ENCODE measurements at places on chromosomes 4 and X. TPM values are rescaled to one million over a fixed set of nuclear protein-coding genes. Genes with fewer than 3 reads are reported as not detected.

- no peaks in the 10 kb centered on the region for H3K4me1 ChIP-seq
- H3K4me3 ChIP-seq: no peak overlapping the region
- H3K27ac ChIP-seq: no peak overlapping the region
- DNase-seq: no peak
These were observed 31.4 kb downstream of the PPP1R2C start for GRCh38 chrX:42746606-42747005.

DNA sequence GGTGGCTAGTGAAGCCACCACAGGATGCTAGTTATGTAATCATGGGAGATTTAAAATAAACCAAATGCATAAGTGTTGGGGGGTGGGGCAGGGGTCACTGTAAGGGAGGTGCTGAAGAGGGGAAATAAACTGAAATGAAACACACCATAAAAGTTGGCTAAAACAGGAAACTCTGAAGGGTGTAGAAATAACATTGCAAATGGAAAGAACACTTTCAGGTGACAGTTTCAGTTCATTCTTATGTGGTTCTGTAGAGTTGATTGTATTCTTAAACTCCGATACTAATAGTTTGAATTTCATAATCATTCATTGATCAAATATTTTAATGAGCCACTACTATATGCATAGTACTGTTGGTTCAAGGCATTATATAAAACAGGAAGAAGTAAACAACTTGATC, 80.1 kb downstream of the HDAC8 start:
- no peaks in the 10 kb centered on the region for H3K4me1 ChIP-seq
- H3K36me3 ChIP-seq: peaks cover 11% of the 10 kb centered on the region
- DNase-seq: no peak
- no peak overlapping the region for H3K4me3 ChIP-seq
- no peaks in the 10 kb centered on the region for H3K27me3 ChIP-seq

DNA sequence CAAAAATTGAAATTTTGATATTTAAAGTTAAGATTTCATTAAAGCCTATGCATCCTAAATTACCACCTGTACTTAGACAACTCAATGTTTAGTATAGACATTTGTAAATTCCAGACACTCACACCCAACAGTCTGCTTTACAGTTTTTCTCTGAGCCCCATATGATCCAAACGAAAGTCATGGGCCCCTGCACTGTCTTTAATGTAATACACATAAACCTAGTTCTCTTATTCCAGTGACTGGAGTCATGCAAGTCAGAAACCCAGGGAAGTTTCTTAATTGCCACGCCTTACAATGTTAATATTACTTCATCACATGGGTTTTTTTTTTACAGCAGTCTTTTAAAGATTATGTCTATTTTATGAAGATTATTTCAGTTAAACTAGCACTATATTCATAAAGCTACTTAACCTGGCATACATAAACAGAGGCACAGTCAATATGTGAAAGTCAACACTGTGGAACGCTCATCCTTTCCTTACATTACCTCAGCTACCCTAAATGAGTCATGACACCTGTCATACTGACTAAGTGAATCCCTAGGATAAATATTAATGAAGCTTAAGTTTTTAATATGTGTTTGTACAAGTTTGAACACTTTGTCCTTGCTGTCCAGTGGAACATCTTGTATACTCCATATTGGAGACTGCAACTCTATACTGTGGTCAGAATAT, 67.7 kb upstream of the H2AZ1 start:
- H3K4me1 ChIP-seq: peaks cover 5% of the 10 kb centered on the region
- H3K4me3 ChIP-seq: no peak overlapping the region
- H3K27ac ChIP-seq: no peak overlapping the region
- DNase-seq: no peak
- H3K27me3 ChIP-seq: no peaks in the 10 kb centered on the region

DNA sequence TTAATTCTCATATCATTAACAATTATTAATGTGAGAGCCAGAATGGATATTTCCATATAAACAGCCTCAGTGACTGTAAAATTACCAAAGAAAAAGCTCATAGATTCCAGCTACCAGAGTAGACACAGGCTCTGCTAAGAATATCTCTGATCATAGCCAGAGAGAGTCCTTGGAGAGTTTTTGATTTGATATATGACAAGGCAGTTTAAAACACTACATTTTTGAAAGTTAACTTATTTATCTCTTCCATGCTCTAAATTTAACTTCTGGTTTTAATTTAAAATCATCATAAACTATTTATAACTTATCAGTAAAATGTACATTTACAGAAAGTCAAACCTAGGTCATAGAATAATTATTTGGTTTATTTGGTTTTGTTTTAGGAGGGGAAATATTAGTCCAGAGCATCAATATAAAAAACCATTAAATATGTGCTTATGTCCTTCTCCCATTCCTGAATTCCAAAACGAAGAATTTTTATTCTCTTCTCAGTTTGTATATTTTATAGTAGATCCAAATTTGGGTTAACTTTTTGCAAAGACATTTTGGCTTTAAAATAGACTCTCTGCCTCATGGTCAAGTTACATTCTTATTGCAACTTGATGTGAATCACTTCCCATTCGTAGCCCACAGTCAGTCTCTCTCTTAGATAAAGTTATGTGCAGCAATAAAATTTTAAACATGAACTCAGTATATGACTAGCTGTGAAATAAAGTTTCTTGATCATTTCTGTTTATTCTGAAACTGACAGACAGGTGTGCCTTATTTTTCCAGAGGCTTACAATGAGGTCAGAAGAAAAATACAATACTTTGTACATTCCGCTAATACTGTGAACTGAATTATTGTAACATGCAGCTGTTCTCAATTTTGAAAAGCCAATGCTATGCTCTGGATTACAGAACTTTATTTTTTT, 267.1 kb downstream of the PAPSS1 start:
- H3K27me3 ChIP-seq: no peaks in the 10 kb centered on the region
- no peaks in the 10 kb centered on the region for H3K4me1 ChIP-seq
- no peak overlapping the region for H3K27ac ChIP-seq
- no peak overlapping the region for H3K4me3 ChIP-seq
- H3K36me3 ChIP-seq: no peaks in the 10 kb centered on the region
- no peak for DNase-seq

- peaks cover 3% of the 10 kb centered on the region for H3K4me1 ChIP-seq
- H3K36me3 ChIP-seq: no peaks in the 10 kb centered on the region
- H3K27ac ChIP-seq: no peak overlapping the region
- H3K4me3 ChIP-seq: no peak overlapping the region
- no peak for DNase-seq
- no peaks in the 10 kb centered on the region for H3K27me3 ChIP-seq
These were observed 180.5 kb downstream of the KIT start for GRCh38 chr4:54838301-54838700.

DNA sequence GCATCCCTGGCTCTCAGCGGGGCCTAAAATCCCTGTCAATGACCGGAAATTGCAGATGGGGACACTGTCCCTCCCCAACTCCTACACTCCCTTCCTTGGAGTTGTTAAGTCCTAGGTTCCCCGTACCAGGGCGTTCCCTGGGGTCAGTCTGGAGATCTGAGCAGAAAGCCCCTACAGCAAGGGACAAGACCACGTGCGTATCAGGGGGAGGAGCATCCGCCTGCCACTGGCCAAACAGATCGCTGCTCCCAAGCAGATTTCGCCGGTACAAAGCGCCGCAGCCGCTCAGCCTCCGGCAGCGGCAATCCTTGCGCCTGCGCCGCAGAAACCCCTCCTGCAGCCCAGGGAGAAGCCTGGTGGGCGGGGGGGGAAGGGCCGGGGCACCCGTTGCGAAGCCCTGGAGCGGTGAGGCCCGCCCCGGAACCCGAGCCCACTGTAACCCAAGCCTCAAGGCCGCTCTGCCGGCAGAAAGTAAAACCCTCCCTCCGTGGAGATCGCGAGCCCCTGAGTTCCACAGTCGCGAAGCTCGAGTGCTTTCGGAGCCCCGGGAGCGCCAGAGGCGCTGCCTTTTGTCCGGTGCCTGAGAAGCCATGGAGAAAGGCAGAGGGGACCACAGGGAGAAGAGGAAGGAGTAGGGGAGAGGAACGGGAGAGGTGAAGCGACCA, 2.7 kb downstream of the CRMP1 start:
- DNase-seq: no peak
- no peaks in the 10 kb centered on the region for H3K36me3 ChIP-seq

- no peak overlapping the region for H3K27ac ChIP-seq
- no peaks in the 10 kb centered on the region for H3K36me3 ChIP-seq
- H3K4me3 ChIP-seq: no peak overlapping the region
- no peak for DNase-seq
- no peaks in the 10 kb centered on the region for H3K4me1 ChIP-seq
These were observed 228.4 kb upstream of the VCX start for GRCh38 chrX:7614616-7615015.

DNA sequence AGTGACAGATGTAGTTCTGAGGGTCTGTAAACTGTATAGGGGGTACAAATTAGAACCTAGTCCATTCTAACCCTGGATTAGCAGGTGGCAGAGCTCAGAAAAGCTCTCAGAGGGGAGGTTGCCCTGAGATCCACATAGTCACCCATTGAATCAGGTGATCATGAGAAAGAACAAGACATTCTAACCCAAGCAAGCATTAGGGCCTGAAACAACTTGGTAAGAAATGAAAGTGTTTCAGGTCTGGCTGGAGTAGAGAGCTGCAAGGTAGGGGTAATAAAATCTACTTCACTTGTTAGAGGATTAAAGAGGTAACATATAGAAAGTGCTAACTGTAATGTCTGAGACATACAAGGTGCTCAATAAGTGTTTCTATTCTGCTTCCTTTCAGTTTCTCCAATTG, 8.8 kb upstream of the BMP2K start:
- no peak overlapping the region for H3K4me3 ChIP-seq
- no peaks in the 10 kb centered on the region for H3K27me3 ChIP-seq
- DNase-seq: no peak
- H3K36me3 ChIP-seq: no peaks in the 10 kb centered on the region

GRCh38 chr4:184032091-184032490, 127.0 kb downstream of the STOX2 start:
- DNase-seq: no peak
- H3K4me1 ChIP-seq: peaks cover 3% of the 10 kb centered on the region
- H3K27me3 ChIP-seq: no peaks in the 10 kb centered on the region
- peaks cover 7% of the 10 kb centered on the region for H3K36me3 ChIP-seq
- no peak overlapping the region for H3K4me3 ChIP-seq
- H3K27ac ChIP-seq: no peak overlapping the region

- no peak for DNase-seq
- peaks cover 61% of the 10 kb centered on the region for H3K4me1 ChIP-seq
- peak overlapping the region; percentile 86 for H3K27ac ChIP-seq
- H3K27me3 ChIP-seq: peaks cover 3% of the 10 kb centered on the region
- H3K36me3 ChIP-seq: peaks cover 6% of the 10 kb centered on the region
These were observed 7.1 kb downstream of the IGFBP7 start for GRCh38 chr4:57103051-57103450.

DNA sequence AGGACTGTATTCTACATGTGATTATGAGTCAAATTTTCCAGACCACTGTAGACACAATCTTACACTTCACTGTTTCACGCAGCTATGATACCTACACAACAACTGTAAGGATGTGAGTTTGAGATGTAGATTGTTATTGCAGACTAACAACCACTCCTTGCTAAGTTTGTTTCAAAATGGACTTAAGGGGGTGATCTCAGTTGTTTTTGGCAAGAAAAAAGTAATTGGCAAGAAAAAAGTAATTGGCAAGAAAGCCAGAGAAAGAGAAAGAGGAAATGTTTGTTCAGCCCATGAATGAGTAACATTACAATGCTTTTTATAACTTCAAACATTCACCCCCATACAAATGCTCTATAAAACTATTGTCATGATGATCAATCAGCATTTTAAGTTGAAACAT, 466.4 kb downstream of the DMD start:
- no peak overlapping the region for H3K4me3 ChIP-seq
- H3K4me1 ChIP-seq: no peaks in the 10 kb centered on the region
- no peak for DNase-seq
- H3K27ac ChIP-seq: no peak overlapping the region
- no peaks in the 10 kb centered on the region for H3K36me3 ChIP-seq

DNA sequence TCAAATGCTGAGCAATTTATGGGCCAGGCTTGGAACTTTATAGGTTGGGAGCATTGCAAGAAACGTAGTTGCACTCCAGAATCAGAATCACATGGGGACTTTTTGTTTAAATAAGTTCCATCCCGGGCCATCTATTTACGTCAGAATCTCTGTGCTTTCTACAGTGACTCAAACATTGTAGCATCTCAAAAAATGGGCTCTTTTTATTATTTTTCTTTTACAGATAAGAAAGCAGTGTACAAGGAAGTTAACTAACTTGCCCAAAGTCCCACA, 10.2 kb downstream of the CC2D2A start:
- DNase-seq: no peak
- peak overlapping the region; percentile 94 for H3K4me3 ChIP-seq
- no peaks in the 10 kb centered on the region for H3K27me3 ChIP-seq
- peaks cover 6% of the 10 kb centered on the region for H3K4me1 ChIP-seq

GRCh38 chr4:89042055-89042454, 14.9 kb downstream of the FAM13A start:
- no peak overlapping the region for H3K4me3 ChIP-seq
- H3K27me3 ChIP-seq: no peaks in the 10 kb centered on the region
- no peak overlapping the region for H3K27ac ChIP-seq

DNA sequence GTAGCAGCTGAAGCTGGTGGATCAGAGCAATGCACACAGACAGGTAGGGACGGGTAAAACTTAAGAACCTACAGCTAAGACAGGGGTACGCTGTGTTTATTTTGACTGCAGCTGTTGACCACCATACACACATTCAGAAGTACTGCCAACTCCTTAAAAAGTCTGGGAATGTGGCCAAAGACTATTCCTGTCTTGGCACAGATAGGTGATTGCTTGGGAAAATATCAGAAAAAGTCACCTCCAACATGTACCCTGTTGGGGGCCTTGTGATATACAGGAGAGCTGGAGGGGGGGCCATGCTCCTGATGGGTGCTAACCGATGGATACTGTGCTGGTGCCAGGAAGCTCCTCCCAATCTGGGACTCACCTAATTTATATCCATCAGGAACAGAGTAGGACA, 121.2 kb downstream of the VCX2 start:
- no peak overlapping the region for H3K4me3 ChIP-seq
- no peak for DNase-seq
- peaks cover 15% of the 10 kb centered on the region for H3K4me1 ChIP-seq
- H3K27me3 ChIP-seq: no peaks in the 10 kb centered on the region

DNA sequence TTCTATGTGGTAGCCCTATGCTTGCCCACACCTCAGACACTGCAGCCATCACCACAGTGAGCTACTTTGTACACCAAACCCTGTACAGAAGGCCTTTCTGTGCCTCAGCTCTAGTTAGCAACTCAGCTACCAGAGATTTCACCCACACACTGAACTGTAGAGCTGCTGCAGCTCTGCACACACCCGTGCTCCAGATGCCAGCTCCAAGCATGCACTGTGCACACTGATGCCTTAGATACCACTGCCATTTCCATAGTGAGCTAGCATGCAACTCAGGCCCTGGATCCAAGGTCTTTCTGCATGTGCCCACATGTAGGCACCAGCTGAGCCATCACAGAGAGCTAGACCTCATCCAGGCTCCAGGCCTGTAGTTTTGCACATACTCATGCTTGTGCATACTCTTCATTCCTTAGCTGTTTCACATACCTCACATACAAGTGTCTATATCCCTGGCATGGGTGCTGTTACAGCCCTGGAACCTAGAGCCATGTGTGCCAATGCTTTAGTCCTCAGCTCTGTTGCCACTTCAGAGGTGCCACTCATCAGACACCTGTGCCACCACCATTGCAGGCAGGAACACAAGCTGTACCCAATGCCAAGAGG, 423.5 kb upstream of the NDST3 start:
- no peak for DNase-seq
- no peak overlapping the region for H3K4me3 ChIP-seq
- H3K4me1 ChIP-seq: no peaks in the 10 kb centered on the region
- no peaks in the 10 kb centered on the region for H3K36me3 ChIP-seq
- no peaks in the 10 kb centered on the region for H3K27me3 ChIP-seq

Gene SHOX
- total RNA-seq: not detected

Gene IL15
- 0.77 TPM for total RNA-seq

Gene SCML1
- 9.3 TPM for total RNA-seq

Gene XG
- 0.55 TPM for total RNA-seq

Gene COL4A6
- 20.8 TPM for total RNA-seq

Measured in type B pancreatic cell (in vitro differentiated cells).